NCI-H1105 treated with DMSO at 0.1 percent for 48 hours (cell line): ENCODE measurements at places on chromosomes 13 and 19.

GRCh38 chr13:66365101-66365500, 865.0 kb downstream of the PCDH9 start:
- DNase-seq = no peak

- no peak for DNase-seq
Observed at GRCh38 chr19:38788478-38789243, at the start of gene LGALS7B. LGALS7B (plus strand) TSS chr19:38789200; CDS start chr19:38789227, 27 bp downstream.

- DNase-seq = no peak
Observed at GRCh38 chr13:23903906-23904280, 6.6 kb upstream of the C1QTNF9B start.

GRCh38 chr19:2543463-2544442, 67.8 kb downstream of the GADD45B start:
- peak; percentile 45 for DNase-seq

GRCh38 chr13:91464336-91464735, 65.9 kb downstream of the GPC5 start:
- no peak for DNase-seq

GRCh38 chr13:30991184-30991583, 58.7 kb downstream of the TEX26 start:
- no peak for DNase-seq

- DNase-seq = no peak
Observed at GRCh38 chr13:32247887-32248286, 67.3 kb downstream of the ZAR1L start.

DNA sequence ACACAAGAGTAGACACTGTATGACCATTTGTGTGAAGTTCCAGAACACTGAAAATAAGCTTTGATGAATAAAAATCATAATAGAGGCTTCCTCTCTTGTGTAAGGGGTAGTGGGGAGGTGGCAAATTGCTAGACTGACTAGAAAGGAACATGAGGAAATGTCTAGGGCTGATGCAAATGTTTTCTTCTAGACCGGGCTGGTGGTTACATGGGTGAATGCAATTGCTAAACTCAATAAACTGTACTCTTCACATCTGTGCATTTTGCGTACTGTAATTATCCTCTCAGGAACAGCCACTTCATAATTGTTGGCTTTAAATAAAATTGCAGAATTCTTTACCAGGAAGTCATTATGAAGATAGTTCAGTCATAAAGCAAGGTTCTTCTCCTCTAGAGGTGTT, 5.2 kb upstream of the KBTBD7 start:
- DNase-seq = peak; percentile 1

DNA sequence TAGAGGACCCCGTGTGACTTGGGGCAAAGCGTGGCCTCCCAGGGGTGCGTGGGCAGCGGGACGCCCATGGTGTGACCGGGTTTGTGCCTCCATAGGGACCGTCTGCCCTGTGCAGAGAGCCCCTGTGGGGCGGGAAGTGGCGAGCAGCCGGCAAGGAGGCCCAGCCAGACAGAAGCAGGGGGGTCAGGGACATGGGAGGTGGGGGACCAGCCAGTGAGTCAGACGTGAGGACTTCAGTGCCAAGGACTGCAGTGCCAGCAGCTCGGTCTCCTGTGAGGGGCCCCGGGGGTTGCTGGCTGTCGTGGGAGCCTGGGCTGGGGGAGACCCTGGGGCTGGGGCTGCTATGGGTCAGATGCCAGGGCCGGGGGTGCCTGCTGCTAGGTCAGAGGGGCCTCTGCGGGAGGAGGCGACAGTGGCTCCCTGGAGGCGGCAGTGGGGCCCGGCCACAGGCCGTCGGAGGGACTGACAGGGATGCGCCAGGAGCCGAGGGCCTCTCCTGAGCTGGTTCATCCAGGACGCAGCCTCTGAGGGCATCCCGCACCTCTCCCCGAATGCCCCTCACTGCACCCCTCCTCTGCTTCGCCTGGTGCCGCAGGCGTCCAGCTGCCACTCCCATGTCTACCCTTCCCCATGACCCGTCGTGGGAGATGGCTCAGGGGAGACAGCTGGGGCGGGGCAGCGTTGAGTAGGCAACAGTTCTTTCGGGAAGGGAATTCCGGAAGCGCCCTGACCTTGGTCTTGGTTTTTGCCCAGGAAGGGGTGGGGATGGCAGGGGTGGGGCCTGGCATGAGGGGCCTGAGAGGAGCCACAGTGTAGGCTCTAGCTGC, 80.0 kb downstream of the KDM4B start:
- DNase-seq = no peak

DNA sequence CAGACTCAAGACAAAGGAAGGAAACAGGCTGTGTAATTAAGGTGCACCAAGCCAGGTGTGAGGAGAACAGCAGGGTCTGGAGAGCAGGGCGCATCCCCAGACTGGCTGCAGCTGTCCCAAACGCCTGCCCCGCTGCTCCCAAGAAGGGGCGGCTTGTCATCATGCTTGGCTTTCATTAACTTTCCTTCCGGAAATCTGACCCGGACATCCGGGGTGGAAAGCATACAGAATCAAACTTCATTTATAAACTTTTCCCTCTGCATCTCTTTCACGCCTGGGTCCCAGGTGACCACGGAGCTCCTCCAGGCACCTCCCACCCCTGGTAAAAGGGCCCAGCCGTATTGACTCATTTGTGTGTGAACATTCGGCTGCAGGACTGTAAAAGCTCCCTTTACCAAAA, 31.7 kb downstream of the TSHZ3 start:
- no peak for DNase-seq

DNA sequence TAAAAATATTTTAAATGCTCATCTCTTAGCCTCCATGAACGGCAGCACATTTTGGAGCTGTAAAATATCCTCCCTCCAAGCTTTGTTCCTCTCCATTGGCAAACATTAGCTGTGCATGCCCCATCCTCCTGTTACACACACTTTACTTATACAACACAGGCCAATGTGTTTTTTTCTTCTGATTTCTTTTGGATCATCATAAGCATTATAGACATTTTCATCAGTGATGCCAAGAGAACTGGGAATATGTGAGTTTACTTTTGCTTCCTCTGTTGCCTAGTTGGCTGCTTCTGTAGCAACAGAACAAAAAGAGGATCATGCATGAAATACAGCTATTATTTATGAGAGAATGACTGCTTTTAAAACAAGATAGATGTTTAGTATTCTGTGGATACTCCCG, 142.6 kb downstream of the PCDH9 start:
- no peak for DNase-seq

GRCh38 chr13:34346626-34347025, 528.7 kb downstream of the RFC3 start:
- DNase-seq = no peak

DNA sequence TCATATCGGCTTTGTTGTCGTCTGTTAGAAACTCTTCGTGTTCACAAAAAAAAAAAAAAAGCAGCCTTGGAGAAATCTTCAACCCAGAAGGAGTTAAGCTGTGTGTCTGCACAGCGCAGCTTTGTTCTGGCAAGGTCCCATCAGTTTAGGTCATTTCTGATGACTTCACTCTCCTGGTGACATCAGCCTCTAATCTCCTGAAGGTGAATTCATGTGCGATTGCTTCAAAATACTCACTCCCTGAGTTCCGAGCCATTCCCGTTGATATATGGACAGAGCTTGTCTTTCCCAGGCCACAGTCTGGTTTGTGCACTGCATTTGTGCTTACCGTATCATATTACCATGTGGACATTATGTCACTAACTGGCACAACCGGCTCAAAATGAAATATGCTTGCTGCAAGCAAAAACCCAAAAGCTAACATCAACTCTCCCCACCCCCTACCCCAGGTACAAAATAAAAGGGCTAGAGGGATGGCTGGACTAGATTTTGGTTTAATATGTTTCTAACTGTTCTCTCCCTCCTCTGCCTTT, 342.4 kb downstream of the KCNRG start:
- DNase-seq = peak; percentile 43

DNA sequence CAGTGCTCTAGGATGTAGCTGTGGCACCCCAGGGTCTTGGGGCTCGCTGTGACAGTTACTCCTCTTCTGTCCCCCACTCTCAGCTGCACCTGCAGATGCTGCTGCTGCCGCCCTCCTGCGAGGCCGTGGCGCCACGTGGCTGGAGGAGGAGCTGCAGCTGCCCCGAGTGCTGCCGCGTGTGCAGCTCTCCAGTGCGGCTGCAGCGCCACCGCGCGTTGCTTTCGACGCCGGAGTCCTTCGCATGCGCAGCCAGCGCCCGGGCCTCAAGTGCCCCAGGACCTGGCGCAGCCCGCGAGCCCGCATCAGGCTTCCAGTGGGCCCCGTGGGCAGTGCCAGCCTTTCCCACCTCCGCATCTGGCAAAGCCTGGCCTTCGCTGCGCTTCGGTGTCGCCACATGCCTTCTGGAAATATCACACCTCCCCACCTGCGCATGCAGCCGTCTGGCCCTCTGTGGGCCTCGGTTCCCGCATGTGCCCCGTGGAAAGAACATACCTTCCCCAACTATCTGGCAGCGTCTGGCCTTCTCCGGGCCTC, 692 bp upstream of the ZNF580 start:
- DNase-seq = peak; percentile 34

GRCh38 chr19:10505583-10506229, 2.5 kb upstream of the KEAP1 start:
- DNase-seq = no peak

- DNase-seq = no peak
Observed at GRCh38 chr19:9645472-9645871, 24.4 kb upstream of the ZNF561 start.

GRCh38 chr19:17841810-17842662, 5.7 kb downstream of the JAK3 start:
- DNase-seq = peak; percentile 85

GRCh38 chr19:54622431-54622830, 7.9 kb upstream of the LILRB1 start:
- no peak for DNase-seq

- DNase-seq = peak; percentile 81
Observed at GRCh38 chr19:38361633-38362075, 12.7 kb upstream of the PSMD8 start.

DNA sequence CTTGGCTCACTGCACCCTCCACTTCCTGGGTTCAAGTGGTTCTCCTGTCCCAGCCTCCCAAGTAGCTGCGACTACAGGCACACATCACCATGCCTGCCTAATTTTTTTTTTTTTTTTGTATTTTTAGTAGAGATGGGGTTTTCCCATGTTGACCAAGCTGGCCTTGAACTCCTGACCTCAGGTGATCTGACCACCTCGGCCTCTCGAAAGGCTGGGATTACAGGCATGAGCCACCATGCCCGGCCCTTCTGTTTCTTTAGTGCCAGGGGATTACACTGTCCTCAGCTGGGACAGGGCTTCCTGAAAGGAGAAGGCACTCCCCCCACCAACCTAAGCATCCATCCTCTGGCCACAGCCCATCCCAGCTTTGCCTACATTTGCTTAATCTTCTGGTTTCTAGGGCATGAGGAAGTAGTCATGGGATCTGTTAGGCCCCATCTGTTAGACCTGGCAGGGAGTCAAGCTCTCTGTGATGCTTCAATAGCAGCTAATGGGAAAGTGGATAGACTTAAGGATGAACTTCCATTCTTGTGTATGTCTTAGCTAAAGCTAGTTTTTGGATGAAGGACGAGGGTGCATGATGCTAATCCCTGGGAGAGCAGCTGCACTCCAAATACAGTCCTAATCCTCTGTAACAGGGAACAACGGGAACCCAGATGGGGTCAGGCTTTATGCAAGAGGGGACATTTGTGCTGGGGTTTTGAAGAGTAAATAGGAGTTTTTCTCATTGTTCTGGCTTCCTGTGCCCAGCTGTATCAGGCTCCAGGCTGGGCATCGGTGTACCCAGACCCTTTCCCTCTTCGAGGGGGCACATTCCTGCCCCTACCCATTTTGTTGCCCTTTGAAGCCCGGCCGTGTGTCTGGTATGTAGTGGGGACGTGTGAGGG, 2.6 kb downstream of the VAV1 start:
- no peak for DNase-seq

DNA sequence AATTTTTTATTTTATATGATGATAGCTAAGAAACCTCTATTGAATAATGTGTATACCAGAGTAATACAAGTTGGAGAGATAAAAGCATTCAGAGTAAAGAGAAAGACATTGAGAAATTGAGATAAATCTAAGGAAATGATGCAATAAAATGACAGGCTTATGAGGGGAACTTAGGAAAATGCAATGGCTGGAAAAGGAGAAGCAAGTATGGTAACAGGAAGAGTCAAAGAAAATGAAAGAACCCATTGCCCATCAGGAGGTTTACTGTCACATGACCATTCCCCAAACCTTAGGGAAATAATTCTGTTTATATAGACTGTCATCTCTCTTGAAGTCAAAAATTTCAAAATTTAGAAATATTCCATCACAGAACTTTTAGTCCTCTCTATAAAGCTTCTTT, 808.0 kb upstream of the PRR20A start:
- no peak for DNase-seq

GRCh38 chr13:43953370-43953769, 73.7 kb downstream of the LACC1 start:
- DNase-seq = no peak

DNA sequence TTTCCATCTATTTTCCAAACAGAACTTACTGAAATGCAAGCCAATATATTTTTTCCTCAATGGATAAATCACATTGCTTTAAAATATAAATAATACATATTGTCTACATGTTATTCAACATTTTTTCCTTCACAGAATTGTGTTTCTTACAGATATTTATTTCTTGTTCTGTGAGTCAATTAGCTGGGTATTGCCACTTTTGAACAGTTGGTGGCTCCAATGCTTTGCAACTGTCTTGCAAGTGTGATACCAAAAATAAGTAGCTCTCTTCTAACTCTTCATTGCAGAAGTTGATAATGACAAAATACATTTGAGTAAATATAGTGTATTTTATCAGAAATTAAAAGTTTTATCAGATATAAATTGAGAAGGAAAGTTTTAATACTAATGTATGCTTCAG, 17.1 kb upstream of the GPC5 start:
- DNase-seq = peak; percentile 17

DNA sequence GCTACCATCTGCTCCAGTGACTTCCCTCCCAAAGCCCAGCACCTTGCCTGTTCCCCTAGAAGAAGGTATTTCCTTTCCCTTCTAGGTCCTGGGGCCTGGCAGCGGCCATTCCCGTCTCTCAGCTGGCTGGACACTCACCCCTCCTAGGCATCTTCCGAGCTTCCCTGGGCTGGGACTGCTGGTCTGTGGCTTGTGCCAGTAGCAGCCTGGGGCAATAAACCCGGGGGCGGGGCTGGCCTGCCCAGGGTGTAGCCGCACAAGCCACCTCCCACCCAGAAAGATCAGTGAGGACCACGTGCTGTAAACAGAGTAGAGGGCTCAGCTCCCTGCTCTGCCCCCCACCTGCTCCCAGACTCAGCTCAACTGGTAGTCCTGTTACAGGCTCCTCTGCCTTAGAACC, 15.0 kb downstream of the LIPE start:
- no peak for DNase-seq

DNA sequence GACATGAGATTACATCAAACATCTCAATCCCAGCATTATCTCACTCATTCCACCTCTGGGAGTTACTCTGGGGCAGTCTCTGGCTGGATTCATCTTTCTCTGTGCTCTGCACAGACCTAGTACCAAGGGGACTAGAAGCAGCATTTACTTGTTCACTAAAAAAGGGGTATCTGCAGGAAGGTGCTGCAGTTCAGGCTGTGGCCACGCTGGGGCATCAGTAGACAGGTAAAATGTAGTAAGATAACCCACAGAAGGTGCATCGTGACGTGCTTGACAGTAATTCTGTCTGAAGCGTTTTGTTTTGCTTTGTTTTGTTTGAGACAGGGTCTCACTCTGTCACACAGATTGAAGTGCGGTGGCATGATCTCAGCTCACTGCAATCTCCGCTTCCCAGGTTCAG, 29.3 kb downstream of the ZNF564 start:
- DNase-seq = no peak
